ENCODE measurements at places on chromosomes 4 and X. TPM values are rescaled to one million over a fixed set of nuclear protein-coding genes. Genes with fewer than 3 reads are reported as not detected.
A peak's percentile ranks its signal among the peaks of the same experiment; 100 is the strongest.

DNA sequence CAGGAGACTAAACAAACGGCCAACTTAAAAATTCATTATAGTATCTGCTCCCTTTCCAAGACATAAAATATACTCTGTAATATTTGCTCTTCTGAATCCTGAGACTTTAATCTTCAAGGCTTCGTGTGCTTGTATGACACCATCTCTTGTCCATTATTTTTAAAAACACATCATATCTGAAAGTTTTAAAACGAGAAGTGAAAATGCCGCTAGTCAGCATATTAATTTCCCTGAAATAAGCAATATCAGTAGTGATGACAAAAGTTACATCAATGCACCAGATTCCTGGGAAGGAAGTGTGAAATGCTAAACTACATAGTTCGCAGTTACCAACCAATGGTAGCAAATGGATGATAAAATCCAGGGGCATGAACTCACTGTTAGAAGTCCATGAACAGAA is 66.8 kb upstream of the EXOC1L start:
- DNase-seq = no peak

DNA sequence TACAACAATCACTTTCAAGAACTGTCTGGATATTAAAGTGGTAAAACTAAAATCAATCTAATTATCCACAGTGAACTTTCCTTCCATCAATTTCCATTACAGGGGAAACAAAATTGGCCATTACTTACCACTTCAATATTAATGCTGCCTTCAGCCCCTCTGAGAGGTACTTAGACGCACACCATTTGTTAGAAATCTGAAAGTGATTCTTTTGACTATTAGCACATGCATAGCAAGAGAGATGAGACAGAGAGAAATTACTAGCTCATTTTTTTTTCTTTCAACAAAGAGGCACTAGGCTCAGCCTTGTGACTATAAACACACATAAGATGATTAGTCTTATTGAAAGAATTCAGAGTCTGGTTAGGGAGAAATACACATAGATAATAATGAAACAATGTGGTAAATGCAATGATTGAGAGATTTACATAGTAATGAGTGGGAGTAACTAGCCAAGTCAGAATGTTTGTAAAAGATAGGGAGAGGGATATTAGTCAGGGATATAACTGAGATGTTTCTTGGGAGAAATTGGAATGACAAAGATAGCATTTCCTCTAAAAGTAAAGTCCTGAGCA is 93.3 kb downstream of the YIPF7 start:
- DNase-seq = no peak

POU4F2 gene
- total RNA-seq = not detected

EDA gene
- total RNA-seq = under 0.01 TPM

DNA sequence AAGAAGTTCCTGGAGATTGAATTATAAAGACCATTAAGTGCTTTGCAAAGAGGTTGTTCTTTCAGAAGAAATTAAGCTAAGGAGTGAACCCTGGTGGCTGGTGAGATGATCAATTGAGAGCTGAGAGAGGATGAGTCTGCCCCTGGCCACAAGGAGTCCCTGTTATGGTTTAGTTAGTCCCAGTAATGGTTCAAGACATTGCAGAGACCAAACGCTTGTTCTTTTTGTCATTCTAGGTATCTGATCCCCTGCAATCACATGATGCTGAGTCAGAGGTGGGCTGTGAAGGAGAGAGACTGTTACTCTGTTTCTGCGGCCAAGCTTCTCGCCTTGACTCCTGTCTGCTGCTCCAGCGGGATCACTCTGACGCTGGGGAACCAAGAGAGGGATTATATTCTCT is 114.5 kb downstream of the GATB start:
- DNase-seq = no peak

DNA sequence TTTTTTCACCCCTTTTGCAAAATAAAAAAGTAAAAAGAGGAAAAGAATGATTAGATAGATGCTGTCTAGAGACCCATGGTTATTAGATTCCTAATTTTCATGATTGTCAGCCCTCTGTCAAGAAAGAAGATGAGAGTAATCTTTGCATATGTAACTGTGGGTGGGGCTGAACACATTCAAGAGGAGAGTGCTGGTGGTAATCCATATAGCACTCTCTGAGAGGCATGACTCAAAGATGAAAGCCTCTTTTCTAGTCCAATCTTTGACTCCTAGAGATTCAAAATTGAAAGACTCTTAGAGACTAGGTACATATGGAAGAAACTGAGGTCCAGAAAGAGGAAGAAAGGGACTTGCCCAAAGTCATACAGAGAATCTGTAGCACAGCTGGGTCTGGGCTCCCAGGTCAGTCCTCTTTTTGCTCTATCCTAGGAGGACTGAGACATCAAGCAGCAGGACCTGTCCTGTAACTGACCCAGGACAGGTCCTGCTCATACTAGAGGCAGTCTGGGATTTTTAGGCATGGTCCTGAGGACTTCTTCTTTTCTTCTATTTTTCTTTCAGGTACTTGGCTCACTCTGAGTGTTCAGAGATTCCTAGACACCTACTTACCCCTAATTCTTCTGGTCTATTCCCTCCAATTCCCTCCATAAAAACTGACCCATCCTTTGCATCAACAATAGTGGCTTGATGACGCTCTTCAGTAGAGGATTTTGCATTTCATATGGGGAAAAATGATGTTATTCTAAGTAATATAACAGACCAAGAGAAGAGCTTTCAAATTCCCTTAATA is 23.8 kb downstream of the VSIG4 start:
- DNase-seq = no peak

- DNase-seq = peak; percentile 83
Measured at GRCh38 chr4:16573739-16574138, 324.7 kb downstream of the LDB2 start.

DNA sequence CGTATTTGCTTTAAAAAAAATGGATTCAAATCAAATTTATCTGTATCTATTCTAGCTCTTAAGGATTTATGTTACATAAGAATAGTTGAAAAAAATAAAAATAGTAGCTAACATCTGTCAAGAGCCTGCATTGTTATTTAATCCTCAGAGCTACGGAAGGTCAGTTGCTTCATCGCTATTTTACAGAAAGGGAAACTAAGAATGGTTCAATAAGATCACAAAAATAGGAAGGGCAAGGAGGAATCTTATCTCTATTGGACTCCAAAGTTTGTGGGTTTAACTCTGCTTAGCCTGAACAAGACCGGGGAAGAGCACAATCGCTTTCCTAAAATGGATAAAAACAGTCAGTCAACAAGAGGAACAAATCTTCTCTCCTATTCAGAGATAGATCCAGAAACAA is 270.2 kb upstream of the SMIM31 start:
- no peak for DNase-seq

ANXA3 gene
- 5.0 TPM for total RNA-seq

CPE gene
- 3.6 TPM for total RNA-seq

Measured in IMR-90 (cell line).